T-helper 2 cell (primary cell): ENCODE measurements at places on chromosomes 6 and 20.
A peak's percentile ranks its signal among the peaks of the same experiment; 100 is the strongest.

GRCh38 chr6:150299873-150300485 lies 68.8 kb upstream of the IYD start:
- DNase-seq = no peak

DNA sequence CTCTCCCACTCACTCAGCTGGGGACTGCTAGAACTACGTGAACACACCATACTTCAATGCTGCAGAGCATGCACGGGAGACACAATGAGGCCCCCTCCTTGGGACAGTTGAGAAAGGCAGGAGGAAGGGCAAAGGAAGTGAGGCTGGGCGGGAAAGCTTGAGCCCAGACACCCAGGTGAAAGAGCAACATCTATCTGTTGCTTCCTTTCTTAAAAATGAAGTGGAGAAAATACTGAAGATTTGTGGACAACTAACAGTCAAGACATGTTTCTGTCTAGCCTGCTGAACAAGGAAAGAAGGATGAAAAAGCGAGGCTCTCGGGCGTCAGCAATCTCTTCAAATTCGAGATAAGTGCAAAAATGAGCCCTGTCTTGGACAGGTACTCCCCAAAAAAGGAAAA lies 3.0 kb upstream of the NNAT start:
- DNase-seq = no peak

GRCh38 chr6:31204751-31205145 lies 34.3 kb upstream of the POU5F1 start:
- DNase-seq = no peak

DNA sequence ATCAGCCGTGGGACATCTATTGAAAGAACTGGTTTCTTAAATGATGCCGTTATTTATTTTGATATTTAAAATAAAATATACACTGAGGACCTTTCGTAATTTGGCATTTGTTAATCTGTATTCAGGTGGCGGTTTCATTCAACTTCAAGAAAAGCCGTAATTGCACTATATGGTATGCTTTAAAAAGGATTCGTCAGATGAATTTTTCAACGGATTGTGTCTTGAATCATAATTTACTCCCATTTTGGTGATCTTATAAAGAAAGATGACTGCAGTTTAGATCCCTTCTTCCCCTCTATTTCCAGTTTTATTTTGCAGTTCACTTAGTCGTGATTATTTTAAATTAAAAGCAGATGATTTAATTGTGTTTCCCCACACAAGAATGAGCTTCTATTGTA lies 761 bp downstream of the KLHL32 start:
- no peak for DNase-seq

DNA sequence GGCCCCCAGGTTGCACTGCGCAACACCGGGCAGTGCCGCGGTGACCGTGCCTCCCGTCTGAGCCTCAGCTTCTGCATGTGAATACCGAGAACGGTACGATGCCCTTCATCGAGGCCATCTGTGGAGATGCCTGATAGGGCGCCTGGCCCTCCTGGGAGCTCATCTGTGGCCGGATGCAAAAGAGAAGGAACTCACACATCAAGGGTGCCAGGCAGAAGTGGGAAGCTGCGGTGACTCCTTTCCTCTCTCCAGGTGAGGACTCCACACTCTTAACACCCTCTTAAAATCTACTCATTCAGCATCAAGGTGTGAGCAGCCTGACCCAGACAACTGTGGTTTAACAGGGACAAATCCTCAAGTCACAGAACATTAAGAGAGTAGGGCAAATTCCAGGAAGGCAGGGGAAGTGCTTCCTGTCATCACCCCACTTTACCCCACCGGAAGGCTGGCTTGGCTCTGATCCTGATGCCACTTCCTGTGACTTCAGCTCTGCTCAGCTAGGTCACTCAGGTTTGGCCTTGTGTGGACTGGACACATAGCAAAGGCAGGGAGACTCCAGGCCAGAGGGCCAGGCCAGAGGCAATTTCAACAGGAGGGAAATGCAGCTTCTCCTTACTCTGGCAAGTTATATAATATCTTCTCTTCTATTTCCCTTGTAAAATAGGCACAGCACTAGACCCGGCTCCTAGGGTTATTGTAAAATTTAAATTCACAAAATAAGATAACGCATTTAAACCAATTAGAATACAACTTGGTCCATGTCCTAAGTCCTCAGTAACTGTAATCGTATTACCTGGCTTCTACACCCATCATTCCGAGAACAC lies 69.4 kb downstream of the CPNE5 start:
- no peak for DNase-seq

- DNase-seq = no peak
Observed at GRCh38 chr6:86502497-86502896, 434.8 kb upstream of the HTR1E start.

GRCh38 chr6:145099713-145100112 lies 635.6 kb downstream of the EPM2A start:
- DNase-seq = no peak

DNA sequence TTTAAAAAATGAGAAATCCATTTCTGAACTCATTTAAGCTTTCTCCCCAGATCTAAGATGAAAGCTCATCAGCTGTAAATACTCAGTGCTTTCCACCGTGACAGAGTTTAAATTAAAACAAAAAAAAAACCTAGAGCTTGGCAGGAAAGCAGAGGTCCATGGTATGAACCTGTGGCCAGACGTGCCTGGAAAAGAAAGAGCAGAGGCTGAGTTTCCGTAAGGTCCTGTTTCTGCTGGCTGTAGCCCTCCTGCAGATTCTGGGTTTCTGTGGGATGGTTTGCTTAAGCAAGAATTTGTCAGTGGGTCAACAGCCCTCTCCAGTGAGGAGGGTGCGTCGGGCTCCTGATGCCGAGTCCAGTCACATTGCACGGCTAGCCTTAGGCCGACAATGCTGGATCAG lies 383.2 kb downstream of the SAMD5 start:
- DNase-seq = no peak

DNA sequence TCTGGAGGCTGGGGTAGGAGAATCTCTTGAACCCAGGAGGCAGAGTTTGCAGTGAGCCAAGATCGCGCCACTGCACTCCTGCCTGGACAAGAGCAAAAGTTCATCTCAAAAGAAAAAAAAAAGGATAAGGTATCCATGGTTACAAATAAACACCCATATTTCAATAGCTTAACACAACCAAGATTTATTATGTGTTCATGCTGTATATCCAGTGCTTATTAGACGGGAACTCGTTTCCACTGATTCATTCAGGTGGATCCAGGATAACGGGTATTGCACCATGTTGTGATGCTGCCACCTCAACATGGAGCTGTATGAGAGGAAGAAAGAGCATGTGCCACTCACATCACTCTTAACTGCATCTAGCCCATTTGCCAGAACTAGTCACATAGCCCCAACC lies 69.1 kb upstream of the HIVEP1 start:
- no peak for DNase-seq

DNA sequence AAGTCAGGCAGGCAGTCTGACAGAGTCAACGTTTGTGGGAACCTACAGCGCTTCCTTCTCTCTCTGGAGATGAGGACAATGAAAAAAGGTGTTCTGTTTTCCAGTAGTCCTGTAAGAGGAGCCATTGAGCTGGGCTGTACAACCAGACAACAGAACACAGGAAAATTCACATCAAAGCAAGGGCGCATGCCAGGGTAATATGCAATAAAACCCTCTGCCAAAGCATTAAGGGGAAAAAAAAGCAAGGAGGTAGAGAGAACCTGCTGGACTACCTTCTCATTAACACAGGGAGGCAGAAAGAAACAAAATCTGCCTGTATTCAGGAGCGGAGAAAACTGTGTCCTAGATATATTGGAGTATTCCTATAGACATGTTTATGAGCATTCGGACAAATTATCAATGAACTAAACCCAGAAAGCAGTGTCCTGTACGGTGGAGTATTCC lies 1.3 kb downstream of the RNF24 start:
- DNase-seq = peak; percentile 58

DNA sequence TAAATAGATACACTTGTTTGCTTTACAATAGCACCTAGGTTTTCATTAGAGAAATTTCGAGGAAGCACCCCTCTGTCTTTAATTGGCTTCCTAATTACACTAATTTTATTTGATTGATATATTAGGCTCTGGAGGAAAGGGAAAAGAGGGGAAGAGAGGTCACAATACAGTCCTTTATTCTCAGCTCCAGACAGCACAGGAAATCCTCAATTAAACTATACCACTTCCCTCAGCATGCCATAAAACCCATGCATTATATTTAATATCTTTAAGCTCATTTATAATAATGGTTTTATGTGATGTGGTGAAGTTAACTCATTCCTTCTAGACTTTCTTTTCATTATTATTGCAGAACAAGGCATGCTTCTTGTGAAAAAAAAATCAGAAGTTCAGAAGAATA lies 17.7 kb upstream of the PDE7B start:
- DNase-seq = no peak

DNA sequence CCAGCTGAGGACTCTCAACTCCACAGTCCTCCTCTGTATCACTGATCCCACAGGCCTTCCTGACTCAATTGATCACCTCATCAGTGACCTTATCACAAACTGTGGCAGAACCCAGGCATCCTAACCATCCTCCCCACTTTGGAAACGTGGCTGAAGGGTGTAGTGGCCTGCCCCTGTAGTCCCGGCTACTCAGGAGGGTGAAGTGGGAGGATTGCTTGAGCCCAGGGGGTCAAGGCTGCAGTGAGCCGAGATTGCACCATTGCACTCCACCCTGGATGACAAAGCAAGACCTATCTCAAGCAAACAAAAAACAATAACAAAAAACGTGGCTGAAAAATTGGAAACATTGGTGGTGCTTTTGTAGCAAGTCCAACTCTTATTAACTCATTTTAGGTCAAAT lies 203.4 kb upstream of the ZNF217 start:
- DNase-seq = no peak
